HCT116 (cell line): ENCODE measurements at places on chromosomes 7 and 10. TPM values are rescaled to one million over a fixed set of nuclear protein-coding genes. Genes with fewer than 3 reads are reported as not detected.

DNA sequence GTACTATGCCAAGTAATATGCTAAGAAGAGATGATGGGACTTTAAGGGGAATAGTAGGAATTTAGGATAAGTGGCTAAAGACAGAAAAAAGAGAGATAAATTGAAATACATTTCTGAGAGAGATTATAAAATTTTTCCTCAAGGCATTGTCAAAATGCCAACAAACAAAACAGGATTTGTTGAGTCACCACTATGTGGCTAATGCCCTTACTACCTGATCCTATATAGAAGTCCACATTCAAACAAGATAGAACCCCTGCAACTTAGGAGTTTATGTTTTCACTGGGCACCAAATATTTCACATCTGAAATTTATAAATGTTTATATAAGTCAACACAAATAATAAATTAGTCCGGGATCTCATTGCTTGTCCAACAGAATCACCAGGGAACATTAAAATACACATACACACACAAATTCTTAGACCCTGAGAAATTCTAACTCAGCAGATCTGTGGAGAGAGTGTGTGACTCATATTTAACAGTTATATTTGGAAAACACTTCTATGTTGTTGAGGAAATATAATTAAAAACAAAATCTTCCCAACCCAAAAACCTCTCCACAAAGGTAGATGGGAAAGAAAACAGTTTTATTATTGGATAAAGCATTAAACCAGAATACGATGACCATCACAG is 154.3 kb downstream of the PPP1R3A start:
- DNase-seq: no peak
- H3K27me3 ChIP-seq: no peaks in the 10 kb centered on the region
- H3K27ac ChIP-seq: no peak overlapping the region
- no peaks in the 10 kb centered on the region for H3K4me1 ChIP-seq
- no peaks in the 10 kb centered on the region for H3K36me3 ChIP-seq
- no peak overlapping the region for H3K4me3 ChIP-seq

Gene ACTA2
- 9.4 TPM for total RNA-seq

DNA sequence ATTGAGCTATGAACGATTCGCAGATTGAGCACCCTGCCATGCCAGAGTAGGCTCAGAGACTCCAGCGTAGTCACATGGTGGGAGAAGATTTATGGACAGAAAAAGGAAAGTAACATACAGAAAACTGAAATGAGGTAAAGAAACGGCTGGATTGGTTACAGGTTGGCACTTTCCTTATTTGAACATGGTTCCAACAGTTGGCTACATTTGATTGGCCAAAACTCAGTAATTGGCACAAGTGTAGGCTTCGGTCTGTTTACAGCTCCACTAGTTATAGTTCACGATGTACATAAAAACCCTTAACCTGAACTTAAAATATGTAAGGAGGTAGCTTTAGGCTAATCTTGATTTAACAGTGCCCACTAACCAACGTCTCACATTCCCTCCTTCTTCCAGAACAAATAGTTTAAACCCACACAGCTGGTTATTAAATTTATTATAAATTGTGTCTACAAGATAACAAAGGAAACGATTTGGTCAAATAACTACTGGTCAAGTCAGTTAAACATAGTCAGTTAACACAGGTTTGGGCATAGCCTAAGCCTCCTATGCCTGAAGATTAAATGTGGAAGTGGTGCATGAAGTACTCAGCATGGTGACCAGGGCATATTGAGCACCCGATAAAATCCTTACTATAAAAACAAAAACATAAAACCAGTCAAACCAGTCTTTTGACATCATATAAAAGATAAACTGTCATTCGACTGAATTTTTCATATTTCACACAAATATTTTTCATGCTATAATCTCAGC is 17.9 kb upstream of the MTERF1 start:
- no peaks in the 10 kb centered on the region for H3K27me3 ChIP-seq
- H3K27ac ChIP-seq: no peak overlapping the region
- peaks cover 5% of the 10 kb centered on the region for H3K4me1 ChIP-seq
- H3K36me3 ChIP-seq: no peaks in the 10 kb centered on the region
- H3K4me3 ChIP-seq: no peak overlapping the region
- no peak for DNase-seq

GRCh38 chr7:37150180-37150579 is 298.5 kb downstream of the ELMO1 start:
- H3K4me3 ChIP-seq: no peak overlapping the region
- DNase-seq: no peak
- H3K36me3 ChIP-seq: no peaks in the 10 kb centered on the region
- H3K4me1 ChIP-seq: no peaks in the 10 kb centered on the region
- H3K27ac ChIP-seq: no peak overlapping the region
